Stimulated activated CD4-positive, alpha-beta T cell treated with anti-CD3 and anti-CD28 coated beads, Interleukin-1b, Interleukin-23, amount 100 ng/mL, for 24 hours (primary cell): ENCODE measurements at places on chromosomes 12 and 14.

- DNase-seq = no peak
These were observed 444.0 kb downstream of the CCER1 start for GRCh38 chr12:90510948-90511347.

GRCh38 chr12:52602552-52602951 is 1.3 kb upstream of the KRT72 start:
- DNase-seq = no peak

GRCh38 chr12:75130811-75131210 is 78.8 kb downstream of the KCNC2 start:
- no peak for DNase-seq

DNA sequence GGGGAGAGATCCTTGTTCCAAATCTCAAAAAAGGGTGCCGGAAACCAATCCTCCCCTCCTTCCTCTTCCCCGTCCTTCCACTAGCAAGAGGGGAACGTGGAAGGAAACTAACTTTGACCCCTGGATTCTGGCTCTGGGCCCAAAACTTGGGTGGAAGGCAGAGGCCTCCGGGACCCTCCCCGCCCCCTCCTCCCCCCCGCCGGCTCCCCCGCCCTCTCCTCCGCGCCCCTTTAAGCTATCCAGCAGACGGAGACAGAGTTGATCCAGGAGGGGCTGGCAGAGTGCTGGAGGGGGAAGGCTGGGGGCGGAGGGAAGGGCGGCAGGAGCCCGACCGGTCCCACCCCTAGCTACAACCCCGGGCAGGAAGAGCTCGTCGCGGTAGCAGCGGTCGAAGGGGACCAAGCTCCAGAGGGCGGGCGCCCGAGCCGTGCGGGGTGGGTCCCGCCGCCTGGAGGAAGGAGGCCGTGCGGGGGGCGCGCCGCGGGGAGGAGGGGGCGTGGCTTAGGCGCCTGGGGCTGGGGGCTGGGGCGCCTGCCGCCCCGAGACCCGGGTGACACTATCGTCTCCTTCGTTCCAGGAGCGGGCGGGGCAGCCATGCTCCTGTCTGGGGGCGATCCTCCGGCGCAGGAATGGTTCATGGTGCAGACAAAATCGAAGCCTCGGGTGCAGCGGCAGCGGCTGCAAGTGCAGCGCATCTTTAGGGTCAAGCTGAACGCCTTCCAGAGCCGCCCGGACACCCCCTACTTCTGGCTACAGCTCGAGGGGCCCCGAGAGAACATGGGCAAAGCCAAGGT is at the start of gene NYNRIN:
Gene NYNRIN (plus strand): TSS at position 351 of the 794 bp plus-strand sequence. CDS start 244 bp downstream, at position 595.
- peak; percentile 13 for DNase-seq

DNA sequence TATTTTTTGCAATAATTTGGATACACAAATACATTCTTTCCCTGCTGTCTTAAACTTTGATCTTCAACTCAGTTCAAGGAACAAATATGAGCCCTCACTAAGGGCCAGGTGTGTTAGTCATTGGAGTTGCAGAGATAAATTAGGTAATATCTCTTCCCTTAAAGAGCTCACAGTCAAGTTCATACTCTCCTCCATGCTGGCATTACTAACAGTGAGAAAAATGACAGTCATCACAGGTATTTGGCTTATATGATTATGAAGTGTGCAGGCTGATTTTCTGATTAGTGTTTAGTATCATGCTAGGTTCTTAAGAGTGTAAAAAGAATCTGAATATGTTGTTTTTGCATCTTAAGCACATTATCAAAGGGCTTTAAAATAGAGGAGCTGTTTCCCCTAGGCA is 594.7 kb downstream of the CCER1 start:
- DNase-seq = no peak

GRCh38 chr12:118166946-118167345 is 31.0 kb downstream of the PEBP1 start:
- no peak for DNase-seq

GRCh38 chr12:3698218-3698974 is 54.5 kb downstream of the CRACR2A start:
- no peak for DNase-seq

- DNase-seq = no peak
These were observed 25.9 kb downstream of the RHOF start for GRCh38 chr12:121767525-121768016.

DNA sequence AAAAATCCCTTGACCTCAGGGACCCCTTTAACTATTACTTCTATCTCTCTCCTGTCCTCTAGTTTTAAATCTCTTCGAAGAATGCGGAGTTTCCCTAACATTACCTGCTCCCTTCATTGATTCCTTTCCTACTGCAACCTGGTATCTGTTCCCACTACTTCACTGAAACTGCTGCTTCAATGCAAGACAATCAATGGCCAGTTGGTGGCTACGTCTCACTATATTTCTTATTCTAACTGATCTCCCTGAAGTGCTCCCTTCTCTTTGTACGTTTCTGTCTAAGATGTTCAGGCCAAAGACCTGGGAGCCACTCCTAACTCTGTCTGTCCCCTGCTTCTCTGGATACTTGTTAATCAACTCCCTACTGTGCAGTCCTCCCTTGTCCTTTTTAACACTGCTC is 10.3 kb upstream of the KCNA1 start:
- DNase-seq = no peak

- DNase-seq = no peak
These were observed 67.1 kb upstream of the VPS33A start for GRCh38 chr12:122333142-122334087.

DNA sequence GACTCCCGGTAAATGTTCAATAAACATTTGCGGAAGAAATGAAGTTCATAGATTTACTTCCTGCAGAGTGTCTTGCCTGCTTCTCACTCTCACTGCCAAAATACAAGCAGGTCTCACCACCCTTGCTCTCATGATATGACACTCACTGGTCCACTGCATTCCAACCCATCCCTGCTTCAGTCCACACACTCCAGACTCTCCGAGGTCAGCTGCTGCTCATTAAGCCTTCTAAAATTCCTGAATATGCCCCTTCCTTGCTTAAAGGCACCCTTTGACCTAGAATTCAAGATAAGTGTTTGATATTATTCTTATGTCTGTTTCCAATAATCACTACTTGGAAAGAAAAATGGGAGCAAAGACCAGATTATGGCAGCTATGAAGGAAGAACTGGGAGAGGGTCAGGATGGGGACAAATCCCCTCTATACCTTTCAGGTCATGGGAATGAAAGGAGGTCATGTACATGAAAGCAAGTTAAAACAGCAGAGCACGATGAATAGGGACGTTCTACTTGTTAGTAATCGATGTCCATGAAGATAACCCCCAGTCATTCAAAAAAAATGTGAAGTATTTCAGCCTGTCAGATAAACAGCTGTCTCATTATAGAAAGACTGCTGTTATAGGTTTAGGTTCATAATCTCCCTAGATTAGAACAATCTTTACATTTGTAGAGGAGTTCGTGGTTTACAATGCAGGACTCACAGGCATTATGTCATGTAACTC is 10.5 kb upstream of the NID2 start:
- DNase-seq = no peak

DNA sequence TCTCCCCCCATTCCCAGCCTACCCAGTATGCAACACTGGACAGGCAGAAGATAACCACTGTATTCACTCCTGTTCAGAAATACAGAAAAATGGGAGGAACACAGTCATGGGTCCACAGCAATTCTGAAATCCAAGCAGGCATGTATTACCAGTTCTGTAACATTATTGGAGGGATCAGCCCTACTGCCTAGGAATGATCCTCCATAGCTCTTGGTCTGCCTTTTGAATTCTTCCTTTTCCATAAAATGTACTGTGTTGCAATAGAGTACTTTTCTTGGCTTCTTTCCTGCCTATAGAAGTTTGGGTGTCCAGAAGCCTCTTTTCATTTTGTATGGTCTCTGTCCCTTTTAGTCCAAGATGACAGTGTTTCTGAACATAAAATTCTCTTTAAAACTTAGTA is 46.5 kb downstream of the SPATS2 start:
- DNase-seq = no peak

DNA sequence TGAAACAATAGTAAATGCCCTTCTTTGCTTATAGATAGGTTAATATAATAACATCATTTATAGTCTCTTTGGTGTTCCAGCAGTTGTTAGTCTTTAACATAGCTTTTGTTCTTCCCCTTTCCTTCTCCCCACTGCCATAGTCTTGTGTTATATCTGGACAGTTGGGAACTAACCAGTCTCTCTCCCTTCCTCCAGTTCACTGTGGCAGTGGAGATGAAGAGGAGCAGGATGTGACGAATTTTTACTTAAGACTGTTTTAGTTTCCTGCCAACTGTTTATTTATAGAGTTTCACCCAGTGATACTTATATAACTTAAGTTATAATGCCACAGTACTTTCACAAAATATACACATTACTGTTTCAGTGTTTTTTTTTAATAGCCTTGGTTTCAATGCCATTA is 277.4 kb downstream of the PDZRN4 start:
- DNase-seq = no peak
